ENCODE measurements at places on chromosomes 11 and 22.
A peak's percentile ranks its signal among the peaks of the same experiment; 100 is the strongest.

DNA sequence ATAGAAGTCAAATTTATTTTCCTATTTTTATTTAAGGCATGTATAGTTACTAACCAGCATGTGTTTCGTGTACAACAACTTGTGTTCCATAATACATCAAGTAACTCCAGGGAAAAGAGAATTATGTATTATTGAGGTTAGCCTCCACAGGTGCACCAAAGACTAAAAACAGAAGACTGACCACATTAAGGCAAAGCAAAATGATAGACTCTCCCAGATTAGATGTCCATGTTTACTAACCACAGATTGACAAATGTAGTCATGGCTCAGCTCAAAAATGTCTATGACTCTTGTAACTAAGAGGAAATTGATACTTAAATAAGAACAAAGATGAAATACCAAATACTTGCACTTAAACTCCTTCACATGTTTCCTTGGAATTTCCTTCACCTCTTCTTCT, 238.5 kb downstream of the METTL15 start:
- no peak for DNase-seq

DNA sequence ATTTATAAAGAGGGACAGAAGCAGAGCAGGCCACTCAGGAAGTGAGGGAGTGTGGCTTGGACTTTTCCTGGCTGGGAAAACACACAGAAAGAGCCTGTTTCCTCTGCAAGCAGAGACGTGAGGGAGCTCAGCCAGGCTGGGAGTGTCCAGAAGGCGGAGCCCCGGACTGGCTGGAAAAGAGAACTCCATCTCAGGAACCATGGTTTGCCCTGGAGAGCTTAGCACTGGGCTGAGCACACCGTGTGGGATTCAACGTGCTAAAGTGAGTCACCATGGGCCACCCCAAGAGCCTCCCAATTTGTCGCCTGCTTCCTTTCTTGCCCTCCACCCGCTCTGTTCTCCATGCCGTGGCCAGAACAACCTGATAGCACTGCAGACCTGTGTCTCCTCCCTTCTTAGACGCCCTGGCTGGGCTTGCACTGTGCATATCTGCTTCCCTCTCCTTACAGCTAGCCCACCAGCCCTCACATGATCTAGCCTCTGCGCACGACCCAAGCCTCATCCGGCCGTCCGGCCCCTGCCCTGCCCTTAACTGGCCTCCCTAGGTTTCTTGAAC, 51.8 kb downstream of the GALNT18 start:
- DNase-seq, result no peak

DNA sequence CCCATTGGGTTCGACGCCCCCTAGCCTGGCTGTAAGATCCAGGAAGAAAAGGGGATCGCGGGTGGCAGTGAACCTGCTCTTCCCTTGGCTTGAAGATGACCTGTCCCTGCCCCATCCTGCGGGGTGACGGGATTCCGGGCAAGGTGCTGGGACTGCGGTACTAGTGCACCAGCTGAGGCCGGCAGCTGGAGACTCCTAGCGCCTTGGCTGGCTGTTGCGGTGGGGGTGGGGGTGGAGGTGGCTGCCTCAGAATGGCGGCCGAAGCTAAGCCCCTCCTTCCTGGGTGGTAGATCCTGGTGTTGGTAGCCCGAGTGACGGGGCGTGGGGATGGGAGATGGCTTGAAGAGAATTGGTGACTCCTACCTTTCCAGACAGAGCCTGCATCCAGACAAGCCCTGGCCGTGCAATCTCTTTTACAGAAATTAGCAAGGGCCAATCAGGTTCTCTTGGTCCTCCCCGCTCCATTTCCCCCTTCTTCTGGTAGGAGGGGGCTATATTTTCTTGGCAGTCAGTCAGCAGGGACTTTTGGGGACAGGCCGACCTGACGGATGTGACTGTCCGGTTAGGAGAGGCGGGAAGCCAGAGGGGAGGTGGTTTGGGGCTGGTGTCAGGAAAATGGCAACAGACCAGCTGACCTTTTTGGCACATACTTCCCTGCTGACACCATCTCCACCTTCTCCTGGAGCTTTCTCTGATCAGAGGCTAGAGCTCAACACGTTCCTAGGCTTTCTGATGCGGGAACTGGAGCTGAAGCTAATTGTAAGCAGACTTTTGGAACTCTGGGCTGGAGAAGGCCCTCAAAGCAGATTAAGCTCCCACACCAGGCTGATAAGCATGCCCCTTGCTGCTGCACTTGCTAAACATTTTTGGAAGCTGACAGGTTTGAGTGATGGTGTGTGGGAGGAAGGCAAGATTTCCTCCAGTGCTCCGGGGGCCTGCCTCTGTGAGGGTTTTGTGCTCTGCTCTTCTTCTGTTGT, 2.0 kb downstream of the NAV2 start:
- no peak for DNase-seq

DNA sequence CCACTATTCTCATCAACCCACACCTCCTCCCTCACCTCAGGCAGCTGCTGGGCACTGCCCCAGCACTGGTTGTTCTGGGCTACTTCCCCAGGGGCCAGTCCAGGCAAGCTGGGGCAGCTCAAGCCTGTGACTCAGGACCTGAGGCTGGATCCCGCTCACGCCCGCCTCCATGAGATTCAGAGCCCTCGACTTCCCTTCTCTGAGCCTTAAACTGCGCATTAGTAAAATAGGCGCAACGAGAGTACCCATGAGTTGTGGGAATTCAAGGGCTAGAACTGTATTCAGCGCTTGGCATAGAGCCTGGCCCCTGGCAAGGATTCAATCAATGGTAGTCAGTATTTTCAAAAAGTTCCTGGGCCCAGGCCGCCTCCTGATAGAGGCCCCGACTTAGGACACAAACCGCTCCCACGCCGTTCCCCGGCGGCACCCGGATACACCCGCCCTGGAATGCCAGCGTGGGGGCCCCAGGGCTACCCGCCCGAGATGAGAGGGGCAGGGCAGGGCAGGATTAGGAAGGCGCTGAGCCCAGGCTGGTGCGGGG, 723 bp upstream of the CD82 start:
- no peak for DNase-seq

DNA sequence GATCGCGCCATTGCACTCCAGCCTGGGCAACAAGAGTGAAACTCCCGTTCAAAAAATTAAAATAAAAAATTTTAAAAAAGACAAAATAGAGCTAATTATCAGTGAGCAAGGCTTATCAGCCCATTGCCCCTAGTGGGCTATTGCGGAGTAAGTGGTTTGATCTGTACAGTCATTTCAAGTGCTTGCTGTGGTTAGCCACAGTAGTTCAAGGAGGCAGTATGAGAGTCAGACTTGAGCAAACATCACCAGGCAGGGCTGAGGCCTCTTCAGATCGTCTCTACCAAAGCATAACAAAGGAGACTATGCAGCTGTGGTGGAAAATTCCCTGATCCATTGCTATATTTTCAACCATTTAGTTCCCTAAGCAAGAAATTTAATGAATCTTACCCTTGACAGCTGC, 4.3 kb upstream of the SBF2 start:
- no peak for DNase-seq

DNA sequence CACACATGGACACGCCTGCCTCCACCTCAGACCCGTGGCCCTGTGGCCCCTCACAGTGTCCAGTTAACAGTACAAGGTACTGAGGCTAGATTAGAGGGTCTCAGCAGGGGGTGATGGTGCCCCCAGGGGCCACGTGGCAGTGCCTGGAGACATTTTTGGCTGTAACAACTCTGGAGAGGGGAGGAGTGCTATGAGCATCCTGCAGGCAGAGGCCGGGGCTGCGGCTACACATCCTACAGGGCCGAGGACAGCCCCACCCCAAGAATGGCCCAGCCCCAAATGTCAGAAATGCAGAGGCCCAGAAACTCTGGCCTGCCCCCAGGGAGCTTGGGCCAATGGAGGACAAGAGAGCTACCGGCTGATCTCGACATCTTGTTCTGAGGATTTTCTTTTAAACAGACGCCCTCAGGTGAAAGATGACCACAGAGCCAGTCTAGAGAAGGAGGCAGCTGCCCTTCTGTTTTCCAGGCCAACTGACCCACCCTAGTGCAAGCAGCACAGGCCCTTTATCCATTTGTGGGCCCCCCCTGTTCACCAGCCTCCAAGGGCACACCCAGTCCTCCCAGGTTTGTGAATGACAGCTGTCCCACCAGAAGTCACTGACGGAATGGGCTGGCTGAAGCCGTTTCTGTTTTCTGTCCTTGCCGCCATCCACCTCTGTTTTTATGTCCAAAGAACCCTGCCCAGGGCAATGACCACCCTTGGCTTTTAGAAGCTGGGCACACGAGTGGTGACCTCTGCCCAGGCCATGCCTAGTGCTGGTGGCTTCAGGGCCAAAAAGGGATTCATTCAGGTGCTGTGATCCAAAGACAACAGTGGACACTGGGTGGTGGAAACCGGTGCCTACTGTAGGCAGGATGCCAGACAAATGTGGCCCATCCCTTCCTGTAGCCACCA, 85.2 kb upstream of the LINC01488 start:
- DNase-seq, result no peak

GRCh38 chr11:59135648-59136461, 6.8 kb upstream of the FAM111A start:
- peak; percentile 68 for DNase-seq

GRCh38 chr22:23034621-23035556, 35.4 kb upstream of the GNAZ start:
- no peak for DNase-seq

GRCh38 chr22:49509016-49509415, 318.7 kb downstream of the BRD1 start:
- no peak for DNase-seq

DNA sequence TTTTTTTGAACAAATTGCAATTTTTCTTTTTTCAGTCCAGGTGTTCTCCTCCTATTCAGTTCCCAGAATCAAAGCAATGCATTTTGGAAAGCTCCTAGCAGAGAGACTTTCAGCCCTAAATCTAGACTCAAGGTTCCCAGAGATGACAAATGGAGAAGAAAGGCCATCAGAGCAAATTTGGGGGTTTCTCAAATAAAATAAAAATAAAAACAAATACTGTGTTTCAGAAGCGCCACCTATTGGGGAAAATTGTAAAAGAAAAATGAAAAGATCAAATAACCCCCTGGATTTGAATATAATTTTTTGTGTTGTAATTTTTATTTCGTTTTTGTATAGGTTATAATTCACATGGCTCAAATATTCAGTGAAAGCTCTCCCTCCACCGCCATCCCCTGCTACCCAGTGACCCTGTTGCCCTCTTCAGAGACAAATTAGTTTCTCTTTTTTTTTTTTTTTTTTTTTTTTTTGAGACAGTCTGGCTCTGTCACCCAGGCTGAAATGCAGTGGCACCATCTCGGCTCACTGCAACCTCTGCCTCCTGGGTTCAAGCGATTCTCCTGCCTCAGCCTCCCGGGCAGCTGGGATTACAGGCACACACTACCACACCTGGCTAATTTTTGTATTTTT, 6.2 kb upstream of the UBE4A start:
- DNase-seq, result peak; percentile 50

- no peak for DNase-seq
Observed at GRCh38 chr11:114758627-114759026, 80.3 kb downstream of the NXPE2 start.

DNA sequence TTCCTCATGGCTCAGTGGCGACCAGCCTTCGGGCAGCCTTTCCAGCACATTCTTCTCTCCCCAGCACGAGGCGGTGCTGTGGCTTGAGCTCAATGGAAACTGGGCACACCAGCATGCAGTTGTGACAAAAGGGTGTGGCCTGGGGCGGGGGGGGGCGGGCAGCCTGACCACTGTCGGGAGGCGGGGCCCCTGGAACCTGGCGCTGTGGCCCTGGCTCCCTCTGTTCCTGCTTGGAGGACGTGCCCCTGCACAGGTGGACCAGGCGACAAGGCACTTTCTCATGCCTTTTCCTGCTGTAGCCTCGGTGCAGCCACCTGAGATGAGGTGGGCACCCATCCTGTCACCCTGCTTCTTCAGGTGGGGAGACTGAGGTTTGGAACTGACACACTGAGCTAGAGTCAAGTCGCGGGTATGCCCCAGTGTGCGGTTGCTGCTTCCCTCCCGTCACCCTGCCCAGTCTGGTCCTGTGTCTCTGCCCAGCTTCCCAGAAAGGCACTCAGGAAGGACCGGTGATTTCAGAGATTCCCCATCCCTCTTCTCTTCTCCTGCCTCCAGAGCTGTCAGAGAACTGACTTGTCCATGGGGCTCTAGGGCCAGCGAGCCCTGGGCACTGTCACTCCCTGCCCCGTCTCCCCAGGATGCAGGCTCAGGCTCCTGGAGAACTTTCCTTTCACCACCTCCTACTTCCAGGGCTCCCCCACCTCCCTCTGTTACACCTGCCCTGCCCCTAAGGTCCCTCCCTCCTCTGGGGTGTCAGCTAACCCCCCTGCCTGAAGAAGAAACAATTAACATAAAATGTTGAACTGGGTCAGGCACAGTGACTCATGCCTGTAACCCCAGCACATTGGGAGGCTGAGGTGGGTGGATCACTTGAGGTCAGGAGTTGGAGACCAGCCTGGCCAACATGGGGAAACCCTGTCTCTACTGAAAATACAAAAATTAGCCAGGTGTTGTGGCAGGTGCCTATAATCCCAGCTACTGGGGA, 9.9 kb downstream of the B3GAT1 start:
- no peak for DNase-seq

GRCh38 chr11:26096451-26096850, 235.5 kb upstream of the ANO3 start:
- DNase-seq, result no peak

GRCh38 chr11:86247608-86248007, 3.1 kb downstream of the EED start:
- no peak for DNase-seq

- DNase-seq, result no peak
Observed at GRCh38 chr22:17257121-17258001, 38.1 kb upstream of the ADA2 start.

GRCh38 chr22:46068181-46068592, 82.1 kb upstream of the PPARA start:
- no peak for DNase-seq

DNA sequence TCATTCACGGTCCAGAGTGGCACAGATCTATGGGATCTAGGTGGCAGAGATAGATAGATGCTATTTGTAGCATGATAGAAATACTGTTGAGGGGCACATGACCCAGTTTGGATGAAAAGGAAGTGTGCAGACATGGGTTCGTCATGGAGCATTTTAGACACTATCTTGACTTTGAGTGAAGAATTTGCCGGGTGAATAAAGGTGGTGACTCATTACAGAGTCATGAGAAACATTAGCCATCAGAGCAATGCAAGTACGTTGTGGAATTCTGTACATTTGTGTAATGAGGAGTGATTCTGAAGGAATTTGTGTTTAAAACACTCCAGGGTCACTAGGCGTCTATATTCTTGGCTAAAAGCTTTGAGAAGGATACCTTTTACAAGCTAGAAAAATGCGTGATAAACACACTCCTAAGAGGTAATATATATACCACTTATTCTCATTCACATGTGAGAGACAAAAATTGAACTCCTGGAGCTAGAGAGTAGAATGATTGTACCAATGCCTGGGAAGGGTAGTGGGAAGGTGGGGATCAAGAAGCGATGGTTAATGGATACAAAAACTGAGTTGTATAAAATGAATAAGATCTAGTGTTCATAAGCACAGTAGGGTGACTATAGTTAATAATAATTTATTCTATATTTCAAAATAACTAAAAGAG, 593.7 kb upstream of the LUZP2 start:
- DNase-seq, result no peak

Measured in T-helper 2 cell (primary cell).